ENCODE measurements at places on chromosomes 1 and 21. TPM values are rescaled to one million over a fixed set of nuclear protein-coding genes. Genes with fewer than 3 reads are reported as not detected.

Gene FCRLB
- total RNA-seq, result 2.4 TPM

Gene COL8A2
- 0.24 TPM for total RNA-seq

- peaks cover 1% of the 10 kb centered on the region for H3K27me3 ChIP-seq
- DNase-seq, result no peak
- H3K4me3 ChIP-seq, result no peak overlapping the region
- peaks cover 16% of the 10 kb centered on the region for H3K4me1 ChIP-seq
Observed at GRCh38 chr1:3904843-3905185, 4.7 kb upstream of the C1orf174 start.

DNA sequence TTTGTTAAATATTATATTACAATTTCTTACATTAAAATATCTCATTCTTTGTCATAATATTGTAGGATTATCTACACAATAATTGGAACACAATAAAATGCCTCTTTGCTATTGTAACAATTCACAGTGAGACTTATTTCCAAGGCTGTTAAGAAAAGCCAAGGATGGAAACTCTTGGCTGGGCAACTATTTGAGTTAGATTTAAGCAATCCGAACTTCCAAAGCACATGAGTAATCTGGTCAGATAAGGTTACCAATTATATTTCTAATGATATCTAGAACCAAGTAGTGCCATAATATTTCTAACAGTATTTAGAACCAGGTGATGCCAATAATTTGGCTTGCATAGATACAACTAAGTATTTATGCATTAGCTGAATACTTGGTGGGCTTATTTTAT is 154.7 kb upstream of the KCNK2 start:
- no peaks in the 10 kb centered on the region for H3K36me3 ChIP-seq
- no peaks in the 10 kb centered on the region for H3K27me3 ChIP-seq
- DNase-seq, result no peak
- H3K27ac ChIP-seq, result no peak overlapping the region

- H3K27ac ChIP-seq, result no peak overlapping the region
- no peaks in the 10 kb centered on the region for H3K4me1 ChIP-seq
- H3K36me3 ChIP-seq, result no peaks in the 10 kb centered on the region
- DNase-seq, result no peak
- peaks cover 5% of the 10 kb centered on the region for H3K27me3 ChIP-seq
- no peak overlapping the region for H3K4me3 ChIP-seq
Observed at GRCh38 chr1:162327788-162328165, 48.9 kb downstream of the SPATA46 start.

- peaks cover 14% of the 10 kb centered on the region for H3K4me1 ChIP-seq
- DNase-seq, result no peak
- no peak overlapping the region for H3K27ac ChIP-seq
- H3K27me3 ChIP-seq, result no peaks in the 10 kb centered on the region
- peaks cover 16% of the 10 kb centered on the region for H3K36me3 ChIP-seq
- no peak overlapping the region for H3K4me3 ChIP-seq
Observed at GRCh38 chr1:197633447-197634078, 141.7 kb downstream of the DENND1B start.

GRCh38 chr21:46304955-46305354 is 18.7 kb downstream of the C21orf58 start:
- no peak for DNase-seq
- peaks cover 6% of the 10 kb centered on the region for H3K36me3 ChIP-seq
- no peaks in the 10 kb centered on the region for H3K4me1 ChIP-seq
- no peak overlapping the region for H3K27ac ChIP-seq
- no peaks in the 10 kb centered on the region for H3K27me3 ChIP-seq
